ENCODE measurements at places on chromosomes 2 and 18.

GRCh38 chr2:1521878-1522830, 108.9 kb downstream of the TPO start:
- no peak for DNase-seq

DNA sequence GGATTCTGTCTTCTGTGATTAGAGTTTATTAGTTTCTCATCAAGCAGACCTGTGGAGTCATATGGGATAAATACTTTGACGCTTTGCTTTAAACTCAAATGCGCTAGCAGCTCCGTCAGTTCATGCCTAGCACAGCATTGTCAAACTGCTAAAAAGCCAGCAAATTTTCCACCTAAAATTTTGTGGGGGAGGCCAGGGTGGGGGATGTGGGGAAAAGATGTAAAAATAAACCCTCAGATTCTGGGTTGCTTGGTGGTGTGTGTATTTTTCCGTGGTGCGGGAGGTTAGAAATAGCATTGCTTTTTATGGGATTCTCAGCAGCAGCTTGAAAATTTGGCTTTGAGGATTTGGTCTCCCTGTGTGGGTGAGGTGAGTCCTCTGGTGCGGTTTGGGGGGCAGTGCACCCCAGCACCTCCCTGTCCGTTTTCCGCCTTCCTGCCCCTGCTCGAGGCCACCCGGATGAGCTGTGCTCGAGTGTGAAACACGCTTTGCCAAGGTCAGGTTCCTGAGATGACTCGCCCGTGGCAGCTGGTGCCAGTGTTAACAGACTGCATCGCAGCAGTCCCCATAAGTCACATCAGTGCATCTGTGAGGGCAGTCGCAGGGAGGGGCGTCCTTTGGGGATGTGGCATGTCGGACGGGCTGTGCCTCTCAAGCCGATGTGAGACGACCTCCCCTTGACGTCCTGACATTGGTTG, 65.9 kb downstream of the LDLRAD4 start:
- no peak for DNase-seq

DNA sequence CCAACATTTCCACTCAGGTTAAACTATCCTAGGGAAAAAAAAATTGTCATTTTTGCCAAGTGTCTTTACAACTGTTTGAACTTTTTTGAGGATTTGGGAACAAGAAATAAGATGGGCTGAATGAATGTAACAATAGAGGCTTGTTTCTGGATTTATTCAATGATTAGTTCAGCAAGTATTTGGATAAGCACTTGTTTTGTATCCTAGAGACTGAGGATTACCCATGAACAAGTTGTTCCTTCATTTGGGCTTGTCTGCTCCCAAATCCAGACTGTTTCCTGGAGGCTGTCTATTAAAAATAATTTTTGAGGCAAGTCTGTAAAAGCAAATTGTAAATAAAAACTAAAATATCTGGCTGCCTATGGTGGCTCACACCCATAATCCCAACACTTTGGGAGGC, 62.0 kb upstream of the CSRNP3 start:
- DNase-seq = no peak

DNA sequence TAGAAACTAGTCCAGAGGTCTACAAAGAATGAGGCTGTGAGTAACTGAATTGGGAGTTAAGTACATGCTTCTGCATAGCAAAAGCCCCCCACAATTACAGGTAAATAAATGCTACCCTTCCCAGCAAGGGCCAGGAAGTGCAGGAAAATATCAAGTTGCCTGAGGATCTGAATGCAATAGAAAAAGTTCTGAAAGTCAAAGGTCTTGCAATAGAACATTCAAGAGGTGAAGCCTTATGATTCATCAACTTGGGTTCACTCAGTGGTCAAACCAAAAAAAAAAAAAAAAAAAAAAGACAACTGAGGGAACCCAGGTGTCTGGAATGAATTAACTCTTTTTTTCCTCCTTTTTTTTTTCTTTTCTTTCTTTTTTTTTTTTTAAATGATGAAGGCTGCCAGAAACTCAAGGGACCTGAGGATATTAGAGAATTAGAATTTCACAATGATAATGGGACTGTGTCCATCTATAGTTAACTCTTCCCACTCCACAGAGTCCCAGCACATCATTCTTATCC, 42.9 kb upstream of the RFX8 start:
- peak; percentile 23 for DNase-seq

GRCh38 chr2:179842498-179843153, 18.8 kb downstream of the ZNF385B start:
- DNase-seq = no peak

DNA sequence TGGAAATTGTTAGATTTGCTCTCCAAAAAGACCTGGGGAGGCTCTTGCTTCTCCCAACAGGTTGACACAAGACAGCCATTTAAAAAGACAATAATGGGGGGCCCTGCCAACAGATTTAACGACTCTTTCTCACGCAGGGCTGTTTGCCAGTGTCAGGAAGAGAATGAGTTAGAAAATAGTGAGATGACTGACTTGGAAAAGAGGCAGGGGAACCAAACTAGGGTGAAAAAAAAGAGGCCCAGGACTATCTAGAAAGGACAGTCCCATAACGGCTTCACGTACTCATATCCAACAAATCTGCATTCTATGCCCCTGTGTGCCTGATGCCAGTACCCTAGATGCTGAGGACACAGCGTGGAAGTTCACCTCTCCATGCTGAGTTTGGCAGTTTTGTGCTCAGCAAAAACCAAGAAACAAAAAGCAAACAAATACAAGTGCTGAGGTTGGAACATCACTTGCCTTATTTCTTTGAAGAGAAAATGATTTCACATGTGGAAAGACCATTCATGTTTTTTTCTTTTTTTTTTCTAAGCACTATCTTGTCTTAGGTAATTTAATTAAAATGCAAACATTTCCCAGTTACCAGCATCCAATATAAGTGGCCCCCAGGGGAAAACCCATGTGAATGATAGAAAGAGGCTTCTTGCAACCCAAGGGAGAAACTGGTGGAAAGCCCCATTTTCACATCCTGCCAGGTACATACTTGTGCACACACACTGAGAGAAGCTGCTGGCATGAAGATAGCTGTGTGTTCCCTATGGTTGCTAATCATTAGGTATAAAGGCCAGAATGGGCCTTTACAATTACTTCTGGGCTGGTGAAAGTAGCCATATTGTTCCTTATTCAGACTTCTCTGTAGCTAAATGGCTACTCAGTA, 10.6 kb upstream of the WIPF1 start:
- no peak for DNase-seq

All from CD14-positive monocyte (primary cell).